NCI-H187 treated with DMSO at 0.1 percent for 48 hours (cell line): ENCODE measurements at places on chromosomes 7 and 10.

DNA sequence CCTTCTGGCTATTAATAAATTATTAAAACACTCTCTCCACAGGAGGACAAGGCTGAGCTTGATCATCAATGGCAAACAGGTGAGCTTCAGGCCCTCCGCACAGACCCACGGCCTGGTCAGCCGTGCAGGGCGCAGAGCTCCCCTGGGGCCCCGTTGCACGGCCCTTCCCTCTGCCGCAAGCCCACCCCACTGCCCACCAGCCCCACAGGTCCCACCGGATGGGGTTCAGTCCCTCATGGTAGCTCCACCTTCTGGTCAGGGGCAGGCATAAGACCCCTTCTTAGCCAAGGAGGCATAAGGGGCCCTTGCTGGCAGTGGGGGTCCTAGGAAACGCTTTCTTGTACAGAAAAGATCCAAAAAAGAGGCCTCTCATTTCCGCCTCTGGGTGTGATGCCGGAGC, 84.6 kb downstream of the MAD1L1 start:
- no peak for DNase-seq

- no peak for DNase-seq
Measured at GRCh38 chr10:132893090-132893489, 49.3 kb downstream of the CFAP46 start.

DNA sequence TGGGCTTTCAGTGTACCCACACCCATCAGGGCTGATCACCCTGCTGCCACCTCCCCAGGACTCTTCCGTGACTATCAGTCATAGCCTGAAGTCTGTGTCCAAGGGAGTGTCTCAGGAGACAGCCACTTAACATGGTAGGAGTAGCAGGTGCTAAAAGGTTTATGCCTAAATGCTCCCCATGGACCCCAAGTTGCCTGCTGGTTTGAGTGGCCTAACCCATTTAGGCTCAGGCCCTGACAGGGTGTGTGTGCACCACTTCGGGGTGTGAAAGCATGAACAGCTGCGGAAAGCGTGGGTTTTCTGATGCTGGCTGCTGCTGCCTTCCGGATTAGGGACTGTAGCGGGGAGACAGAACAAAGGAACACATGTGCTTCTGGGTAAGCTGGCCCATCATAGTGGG, 93.2 kb upstream of the SAMD8 start:
- DNase-seq, result peak; percentile 51

DNA sequence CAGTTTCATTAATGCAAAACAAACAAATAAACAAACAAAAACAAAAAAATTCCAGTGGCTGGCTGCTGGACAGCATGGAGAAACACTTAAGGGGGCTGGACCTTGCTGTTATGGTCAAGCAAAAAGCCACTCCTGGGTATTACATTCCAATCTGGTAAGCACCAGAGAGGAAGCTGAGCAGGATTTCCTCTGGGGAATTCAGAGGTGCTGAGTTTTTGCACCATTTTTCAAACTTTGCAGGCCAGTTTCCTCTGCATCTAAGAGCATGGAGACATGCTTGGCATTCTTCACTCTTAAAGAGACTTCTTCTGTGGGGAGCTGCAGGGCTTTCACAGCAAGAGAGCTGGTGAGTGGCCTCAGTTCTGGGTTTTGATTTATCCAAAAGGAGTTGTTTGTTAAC, 84.5 kb downstream of the FZD1 start:
- no peak for DNase-seq

GRCh38 chr7:101863598-101863997, 46.2 kb downstream of the CUX1 start:
- DNase-seq, result no peak

DNA sequence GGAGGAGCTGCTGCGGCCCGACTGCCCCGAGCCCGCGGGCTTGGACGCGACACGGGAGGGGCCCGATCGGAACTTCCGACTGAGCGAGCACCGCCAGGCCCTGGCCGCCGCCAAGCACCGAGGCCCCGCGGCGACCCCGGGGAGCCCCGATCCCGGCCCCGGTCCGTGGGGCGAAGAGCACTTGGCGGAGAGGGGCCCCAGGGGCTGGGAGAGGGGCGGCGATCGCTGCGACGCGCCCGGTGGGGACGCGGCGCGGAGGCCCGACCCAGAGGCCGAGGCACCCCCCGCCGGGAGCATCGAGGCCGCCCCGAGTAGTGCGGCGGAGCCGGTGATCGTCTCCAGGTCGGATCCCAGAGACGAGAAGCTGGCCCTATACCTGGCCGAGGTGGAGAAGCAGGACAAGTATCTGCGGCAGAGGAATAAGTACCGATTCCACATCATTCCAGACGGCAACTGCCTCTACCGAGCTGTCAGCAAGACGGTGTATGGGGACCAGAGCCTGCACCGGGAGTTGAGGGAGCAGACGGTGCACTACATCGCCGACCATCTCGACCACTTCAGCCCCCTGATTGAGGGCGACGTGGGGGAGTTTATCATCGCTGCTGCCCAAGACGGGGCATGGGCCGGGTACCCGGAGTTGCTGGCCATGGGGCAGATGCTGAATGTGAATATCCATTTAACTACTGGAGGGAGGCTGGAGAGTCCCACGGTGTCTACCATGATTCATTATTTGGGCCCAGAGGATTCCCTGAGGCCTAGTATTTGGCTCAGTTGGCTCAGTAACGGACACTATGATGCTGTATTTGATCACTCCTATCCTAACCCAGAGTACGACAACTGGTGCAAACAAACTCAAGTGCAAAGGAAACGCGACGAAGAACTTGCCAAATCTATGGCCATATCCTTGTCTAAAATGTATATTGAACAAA, 1.4 kb downstream of the OTUD1 start:
- no peak for DNase-seq

DNA sequence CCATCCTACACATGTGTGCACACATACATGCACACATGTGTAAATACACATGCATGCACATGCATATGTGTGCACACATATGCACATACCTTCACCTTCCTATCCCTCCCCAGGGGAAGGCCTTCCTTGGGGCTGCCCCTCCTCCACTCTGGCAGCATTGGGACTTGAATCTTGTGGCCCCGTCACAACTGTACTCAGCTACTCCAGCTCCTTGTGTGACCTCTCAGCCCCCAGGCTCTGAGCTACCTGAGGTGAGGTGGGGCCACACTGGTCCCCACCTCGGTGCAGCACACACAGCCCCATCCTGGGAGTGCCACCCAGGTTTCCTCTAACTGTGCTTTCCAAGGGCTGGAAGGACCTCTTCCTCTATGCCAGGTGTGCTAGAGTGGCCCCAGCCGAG, 116.0 kb downstream of the LHPP start:
- DNase-seq, result no peak

DNA sequence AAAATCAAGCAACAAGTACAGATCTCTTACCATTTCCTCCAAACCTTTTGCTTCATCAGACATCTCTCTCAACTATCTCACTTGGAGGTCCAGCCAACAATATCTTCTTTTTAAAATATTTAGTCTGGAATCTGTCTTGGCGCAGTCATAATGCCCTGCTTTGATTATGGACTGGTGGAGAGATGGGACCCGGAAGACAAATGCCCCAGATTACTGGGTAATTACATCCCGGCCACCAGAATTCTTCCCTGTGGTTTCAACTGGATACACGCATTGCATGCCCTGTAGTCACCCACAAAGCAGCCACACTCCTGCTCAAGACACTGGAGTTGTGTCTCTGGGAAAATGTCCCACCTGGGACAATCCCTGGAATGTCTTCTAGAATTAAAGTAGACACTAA, 65.5 kb downstream of the BPGM start:
- DNase-seq, result no peak

- no peak for DNase-seq
Measured at GRCh38 chr10:114970515-114970914, 32.5 kb downstream of the TRUB1 start.
